Activated T-helper 17 cell treated with anti-CD3 and anti-CD28 coated beads, Interleukin-2, amount 50 U/mL, for 72 hours (primary cell): ENCODE measurements at places on chromosomes 5 and 9. TPM values are rescaled to one million over a fixed set of nuclear protein-coding genes. Genes with fewer than 3 reads are reported as not detected.

DNA sequence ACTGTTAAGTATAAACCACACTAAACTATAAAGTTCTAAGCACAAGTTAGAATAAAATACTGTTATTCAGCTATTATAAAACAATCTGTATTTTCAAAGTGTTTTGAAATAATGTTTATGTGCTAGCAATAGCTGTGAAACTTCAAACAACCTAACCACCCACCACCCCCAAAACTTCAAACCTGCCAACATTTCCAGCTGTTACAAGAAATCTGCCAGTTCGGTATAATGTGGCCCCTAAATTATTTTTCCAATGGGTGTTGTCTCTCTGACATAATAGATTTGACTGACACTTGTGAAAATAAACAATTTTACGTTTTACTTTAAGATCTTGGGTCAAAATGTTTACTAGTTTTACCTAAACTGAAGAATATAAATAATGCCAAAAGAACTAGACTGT is 24.7 kb downstream of the MAPKAP1 start:
- no peak overlapping the region for H3K27ac ChIP-seq
- H3K36me3 ChIP-seq: peaks cover 34% of the 10 kb centered on the region
- H3K4me1 ChIP-seq: peaks cover 4% of the 10 kb centered on the region
- no peak for ATAC-seq
- no peaks in the 10 kb centered on the region for H3K27me3 ChIP-seq

- no peak overlapping the region for H3K27ac ChIP-seq
- no peaks in the 10 kb centered on the region for H3K36me3 ChIP-seq
- H3K4me3 ChIP-seq: no peak overlapping the region
- H3K27me3 ChIP-seq: no peaks in the 10 kb centered on the region
These were observed 89.0 kb downstream of the ASTN2 start for GRCh38 chr9:117325831-117326230.

DNA sequence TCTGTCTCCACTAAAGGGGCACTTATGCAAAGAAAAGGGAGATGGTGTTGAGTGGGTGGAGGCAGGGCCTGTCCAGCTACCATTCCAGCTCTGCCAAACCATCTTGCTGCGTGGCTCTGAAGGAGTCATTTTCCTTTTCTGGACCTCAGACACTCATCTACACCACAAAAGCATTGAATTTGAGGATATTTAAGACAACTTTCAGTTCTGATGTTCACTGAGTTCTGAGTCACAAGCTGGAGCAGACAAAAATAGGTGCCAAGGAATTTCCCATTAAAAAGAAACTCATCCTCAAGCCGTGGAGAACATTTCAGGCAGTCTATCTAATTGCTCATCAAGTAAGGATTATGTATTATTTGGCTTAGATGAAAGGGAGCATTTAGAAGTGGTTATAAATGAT is 195.0 kb upstream of the TBC1D2 start:
- peaks cover 13% of the 10 kb centered on the region for H3K27me3 ChIP-seq
- no peak for ATAC-seq
- no peaks in the 10 kb centered on the region for H3K36me3 ChIP-seq
- no peak overlapping the region for H3K4me3 ChIP-seq

LCP2 gene
- total RNA-seq: 202 TPM

DNA sequence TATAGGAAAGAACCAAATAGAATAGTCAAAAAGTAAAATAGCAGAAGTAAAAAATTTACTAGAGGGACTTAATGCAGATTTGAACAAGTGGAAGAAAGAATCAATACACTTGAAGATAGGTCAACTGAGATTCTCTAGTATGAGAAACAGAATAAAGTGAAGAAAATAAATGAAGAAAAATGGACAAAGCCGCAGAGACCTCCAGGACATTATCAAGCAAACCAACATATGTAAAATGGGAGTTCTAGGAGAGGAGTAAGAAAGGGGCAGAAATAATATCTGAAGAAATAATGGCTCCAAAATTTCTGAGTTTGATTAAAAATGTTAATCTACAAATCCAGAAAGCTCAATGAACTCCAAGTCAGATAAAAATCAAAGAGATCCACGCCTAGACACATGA is 70.0 kb upstream of the ZBTB43 start:
- no peak overlapping the region for H3K4me3 ChIP-seq
- no peak for ATAC-seq
- no peaks in the 10 kb centered on the region for H3K36me3 ChIP-seq
- H3K27ac ChIP-seq: no peak overlapping the region

FSTL4 gene
- not detected for total RNA-seq

- no peak for ATAC-seq
- no peaks in the 10 kb centered on the region for H3K36me3 ChIP-seq
- no peak overlapping the region for H3K4me3 ChIP-seq
- H3K27ac ChIP-seq: no peak overlapping the region
- peaks cover 4% of the 10 kb centered on the region for H3K27me3 ChIP-seq
These were observed 95.3 kb upstream of the SLC28A3 start for GRCh38 chr9:84435902-84436301.
